ENCODE measurements at places on chromosomes 5 and 9. TPM values are rescaled to one million over a fixed set of nuclear protein-coding genes. Genes with fewer than 3 reads are reported as not detected.

- no peaks in the 10 kb centered on the region for H3K36me3 ChIP-seq
- no peak overlapping the region for H3K27ac ChIP-seq
- DNase-seq: no peak
- H3K4me3 ChIP-seq: no peak overlapping the region
- H3K4me1 ChIP-seq: no peaks in the 10 kb centered on the region
Measured at GRCh38 chr5:120982351-120982750, 518.3 kb downstream of the PRR16 start.

- no peak overlapping the region for H3K27ac ChIP-seq
- no peaks in the 10 kb centered on the region for H3K27me3 ChIP-seq
- no peak overlapping the region for H3K4me3 ChIP-seq
- H3K4me1 ChIP-seq: no peaks in the 10 kb centered on the region
Measured at GRCh38 chr5:180436275-180436674, 57.9 kb upstream of the CNOT6 start.

GRCh38 chr5:157857816-157858526 lies 974 bp downstream of the CLINT1 start:
- peak; percentile 37 for DNase-seq
- H3K27me3 ChIP-seq: no peaks in the 10 kb centered on the region
- peak overlapping the region; percentile 95 for H3K4me3 ChIP-seq
- peaks cover 81% of the 10 kb centered on the region for H3K4me1 ChIP-seq

The AGXT2 gene
- total RNA-seq: not detected

DNA sequence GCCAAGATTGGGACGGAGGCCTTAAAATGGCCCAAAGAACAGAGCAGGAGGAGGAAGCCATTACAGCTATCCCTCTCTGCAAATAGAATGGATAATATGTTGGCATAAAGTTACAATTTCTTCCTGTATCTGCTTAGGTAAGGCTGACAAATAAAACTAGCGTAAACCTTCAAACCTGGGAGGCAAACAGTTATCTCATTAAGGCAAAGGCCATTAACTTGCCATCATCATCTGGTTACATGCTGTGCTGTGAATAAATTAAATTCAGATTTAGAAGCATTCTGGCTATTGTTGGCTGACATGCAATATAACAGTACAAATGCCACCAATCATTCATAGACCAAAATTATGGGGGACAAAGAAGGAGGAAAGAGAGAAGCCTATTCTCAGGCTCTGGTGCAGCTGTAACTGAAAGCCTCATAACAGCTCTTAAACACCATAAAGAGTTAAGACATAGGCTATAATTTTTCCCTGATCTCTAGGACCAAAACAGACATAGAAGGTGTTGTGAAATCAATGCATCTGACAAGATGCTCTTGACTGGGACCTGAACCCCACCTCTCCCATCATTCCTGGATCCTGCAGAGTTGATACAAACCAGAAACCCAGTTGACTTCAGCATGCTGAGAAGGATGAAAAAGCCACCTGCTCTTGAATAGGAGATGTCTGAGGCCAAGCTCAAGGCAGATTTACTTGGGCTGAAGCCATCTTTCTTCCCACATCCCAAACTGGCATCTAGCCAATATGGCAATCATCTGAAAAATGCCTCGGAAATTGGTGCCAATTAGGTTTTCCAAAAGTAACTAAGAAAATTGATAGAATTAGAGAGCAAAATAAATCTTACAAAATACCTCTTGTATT lies 62.5 kb downstream of the PLCXD3 start:
- H3K27me3 ChIP-seq: no peaks in the 10 kb centered on the region
- no peaks in the 10 kb centered on the region for H3K36me3 ChIP-seq
- no peaks in the 10 kb centered on the region for H3K4me1 ChIP-seq
- no peak overlapping the region for H3K4me3 ChIP-seq
- no peak for DNase-seq
- no peak overlapping the region for H3K27ac ChIP-seq

The GAPT gene
- not detected for total RNA-seq

- peaks cover 2% of the 10 kb centered on the region for H3K36me3 ChIP-seq
- H3K4me1 ChIP-seq: peaks cover 72% of the 10 kb centered on the region
- DNase-seq: peak; percentile 88
- peak overlapping the region; percentile 80 for H3K4me3 ChIP-seq
- no peaks in the 10 kb centered on the region for H3K27me3 ChIP-seq
Measured at GRCh38 chr9:92954049-92954861, 6.9 kb downstream of the FGD3 start.

GRCh38 chr5:178993955-178994579 lies 1.1 kb downstream of the GRM6 start:
- no peaks in the 10 kb centered on the region for H3K4me1 ChIP-seq
- peaks cover 41% of the 10 kb centered on the region for H3K27me3 ChIP-seq
- DNase-seq: no peak
- H3K27ac ChIP-seq: no peak overlapping the region
- H3K36me3 ChIP-seq: peaks cover 2% of the 10 kb centered on the region
- H3K4me3 ChIP-seq: no peak overlapping the region

GRCh38 chr5:1027631-1028441 lies 19.2 kb downstream of the NKD2 start:
- DNase-seq: no peak
- H3K4me1 ChIP-seq: no peaks in the 10 kb centered on the region

DNA sequence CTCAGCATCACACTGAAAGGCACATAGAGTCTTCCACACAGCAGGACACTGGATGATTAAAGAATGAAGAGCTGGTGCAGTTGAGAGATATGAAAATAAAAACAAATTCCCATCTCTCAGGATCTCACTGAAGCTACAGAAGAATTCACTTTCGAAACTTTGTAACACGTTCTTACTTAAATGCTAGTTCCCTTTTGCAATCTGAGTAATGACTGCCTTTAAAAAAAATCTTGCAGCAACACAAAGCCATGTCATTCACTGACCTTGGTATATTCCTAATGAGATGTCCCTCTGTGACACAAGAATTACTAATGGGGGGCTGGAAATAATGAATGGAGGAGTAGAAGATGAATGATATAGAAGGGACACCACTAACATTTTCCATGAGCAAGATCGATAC lies 201.8 kb downstream of the GLIS3 start:
- H3K4me3 ChIP-seq: no peak overlapping the region
- no peak overlapping the region for H3K27ac ChIP-seq
- H3K27me3 ChIP-seq: peaks cover 9% of the 10 kb centered on the region
- H3K4me1 ChIP-seq: peaks cover 13% of the 10 kb centered on the region
- no peak for DNase-seq

GRCh38 chr5:15774632-15775031 lies 274.7 kb downstream of the FBXL7 start:
- H3K27me3 ChIP-seq: no peaks in the 10 kb centered on the region
- no peaks in the 10 kb centered on the region for H3K36me3 ChIP-seq
- no peak overlapping the region for H3K4me3 ChIP-seq
- no peak overlapping the region for H3K27ac ChIP-seq

- H3K27me3 ChIP-seq: peaks cover 13% of the 10 kb centered on the region
- no peaks in the 10 kb centered on the region for H3K36me3 ChIP-seq
- H3K27ac ChIP-seq: no peak overlapping the region
- H3K4me1 ChIP-seq: no peaks in the 10 kb centered on the region
Measured at GRCh38 chr9:109252291-109252690, 68.6 kb downstream of the EPB41L4B start.

The MED7 gene
- 16.7 TPM for total RNA-seq

The DNAJC21 gene
- total RNA-seq: 77.3 TPM

DNA sequence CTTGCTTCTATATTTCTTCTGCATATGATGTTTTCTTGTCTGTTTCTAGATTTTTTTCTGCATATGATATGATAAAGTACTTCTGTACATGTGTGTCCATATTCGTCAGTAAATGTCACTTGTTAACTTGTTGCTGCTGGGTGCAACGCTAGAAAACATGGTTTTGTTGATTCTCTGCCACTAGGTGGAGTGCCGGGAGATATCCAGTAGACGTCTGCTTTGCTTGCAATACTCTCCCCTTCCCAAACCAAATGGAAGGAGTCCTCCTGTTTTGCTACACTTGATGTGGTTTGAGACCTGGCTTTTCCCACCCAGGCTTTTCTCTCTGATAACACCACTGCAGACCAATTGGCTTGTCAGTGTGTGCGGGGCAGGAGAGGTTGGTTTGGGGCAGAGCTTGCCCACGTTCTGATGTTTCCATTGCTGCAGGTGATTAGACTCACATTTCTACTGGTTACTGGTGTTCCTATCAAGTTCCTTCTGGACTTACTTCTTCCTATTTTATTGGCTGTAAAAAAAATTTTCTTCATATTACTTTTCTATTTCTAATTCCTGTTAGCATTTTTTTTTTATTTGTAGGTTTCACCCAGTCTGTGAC lies 900.0 kb upstream of the CDH10 start:
- H3K27ac ChIP-seq: no peak overlapping the region
- H3K27me3 ChIP-seq: no peaks in the 10 kb centered on the region
- DNase-seq: peak; percentile 2
- H3K4me1 ChIP-seq: no peaks in the 10 kb centered on the region

DNA sequence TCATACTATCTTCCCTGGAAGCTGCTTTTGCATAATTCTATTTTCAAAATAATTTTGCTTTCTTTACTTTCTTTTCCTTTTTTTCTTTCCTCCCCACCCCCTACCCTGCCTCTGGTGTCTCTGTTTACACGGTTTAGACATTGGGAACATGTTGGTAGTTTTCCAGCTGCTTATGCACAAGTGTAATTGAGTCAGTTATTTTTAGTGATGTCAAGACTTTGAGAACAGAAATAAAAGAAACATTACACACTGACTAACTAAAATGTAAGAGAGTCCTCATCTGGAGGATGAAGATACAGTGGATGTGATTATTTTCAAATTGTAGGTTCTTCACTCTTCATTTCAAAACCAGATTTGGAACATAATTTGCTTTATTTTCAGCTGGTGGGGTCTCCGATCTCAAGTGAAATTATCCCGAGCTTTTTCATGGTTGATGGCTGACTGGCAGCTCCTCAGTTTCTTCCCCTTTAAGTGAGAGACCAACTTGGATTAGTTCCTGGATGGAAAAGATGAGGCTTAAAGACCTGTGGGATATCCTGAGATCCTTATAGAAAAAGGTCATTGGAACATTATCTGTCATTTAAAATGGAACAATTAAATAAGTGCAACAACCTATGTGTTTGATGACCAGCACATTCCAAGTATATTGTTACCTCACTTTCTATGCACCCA lies 154.4 kb upstream of the ZNF462 start:
- DNase-seq: no peak
- no peaks in the 10 kb centered on the region for H3K4me1 ChIP-seq
- no peaks in the 10 kb centered on the region for H3K36me3 ChIP-seq
- H3K27ac ChIP-seq: no peak overlapping the region
- no peak overlapping the region for H3K4me3 ChIP-seq
- no peaks in the 10 kb centered on the region for H3K27me3 ChIP-seq

DNA sequence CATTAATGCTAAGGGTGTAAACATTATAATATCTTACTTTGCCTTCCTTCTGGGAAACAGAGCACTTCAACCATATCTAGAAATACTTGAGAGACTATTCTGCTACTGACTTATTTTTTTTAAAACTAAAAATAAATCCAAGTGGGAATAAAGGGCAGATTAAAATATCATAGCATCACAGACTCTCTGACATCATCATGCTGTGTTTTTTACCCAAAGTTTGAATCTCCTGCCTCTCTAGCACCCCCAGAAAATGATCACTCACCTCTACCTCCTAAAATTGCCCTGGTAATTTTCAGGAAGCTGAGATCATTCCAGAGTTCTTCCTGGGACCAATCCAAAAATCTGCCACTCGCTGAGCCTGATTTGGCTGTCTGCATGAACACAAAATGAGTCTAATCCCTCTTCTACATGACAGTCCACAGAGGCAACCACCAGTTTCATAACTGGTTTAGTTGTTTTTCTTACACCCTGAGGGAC lies 813.8 kb upstream of the DMAC1 start:
- no peak overlapping the region for H3K27ac ChIP-seq
- H3K4me1 ChIP-seq: no peaks in the 10 kb centered on the region
- H3K36me3 ChIP-seq: no peaks in the 10 kb centered on the region
- no peak overlapping the region for H3K4me3 ChIP-seq
- H3K27me3 ChIP-seq: no peaks in the 10 kb centered on the region

DNA sequence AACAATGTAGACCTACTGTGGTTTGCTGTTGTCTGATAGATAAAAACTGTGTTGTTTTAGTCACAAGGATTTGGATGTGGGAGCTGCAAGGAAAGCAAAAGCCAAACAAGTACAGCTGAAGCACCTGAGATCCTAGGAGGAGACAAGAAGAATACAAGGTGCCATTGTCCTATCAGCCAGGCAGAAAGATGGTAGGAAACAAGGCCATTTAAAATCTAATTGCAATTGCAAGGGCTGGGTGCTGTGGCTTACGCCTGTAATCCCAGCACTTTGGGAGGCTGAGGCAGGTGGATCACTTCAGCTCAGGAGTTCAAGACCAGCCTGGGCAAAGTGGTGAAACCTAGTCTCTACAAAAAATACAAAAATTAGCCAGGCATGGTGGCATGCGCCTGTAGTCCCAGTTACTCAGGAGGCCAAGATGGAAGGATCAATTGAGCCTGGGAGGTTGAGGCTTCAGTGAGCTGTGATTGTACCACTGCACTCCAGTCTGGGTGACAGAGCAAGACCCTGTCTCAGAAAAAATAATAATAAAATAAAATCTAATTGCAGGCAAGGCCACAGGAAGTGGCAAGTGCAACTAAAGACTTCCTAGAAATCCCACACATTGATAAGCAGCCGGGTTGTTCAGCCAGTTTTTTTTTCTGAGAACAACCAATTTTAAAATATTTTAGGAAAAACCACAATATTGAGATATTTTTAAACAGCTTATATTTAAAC lies 22.6 kb downstream of the DOCK8 start:
- no peak overlapping the region for H3K27ac ChIP-seq
- H3K4me3 ChIP-seq: no peak overlapping the region
- no peak for DNase-seq
- H3K4me1 ChIP-seq: peaks cover 21% of the 10 kb centered on the region
- peaks cover 8% of the 10 kb centered on the region for H3K36me3 ChIP-seq
- H3K27me3 ChIP-seq: no peaks in the 10 kb centered on the region

GRCh38 chr5:111603446-111603827 lies 91.1 kb upstream of the STARD4 start:
- no peak overlapping the region for H3K27ac ChIP-seq
- no peak overlapping the region for H3K4me3 ChIP-seq
- no peaks in the 10 kb centered on the region for H3K4me1 ChIP-seq
- no peaks in the 10 kb centered on the region for H3K36me3 ChIP-seq
- peaks cover 5% of the 10 kb centered on the region for H3K27me3 ChIP-seq

- H3K36me3 ChIP-seq: no peaks in the 10 kb centered on the region
- no peaks in the 10 kb centered on the region for H3K4me1 ChIP-seq
- no peak overlapping the region for H3K4me3 ChIP-seq
- H3K27ac ChIP-seq: no peak overlapping the region
- DNase-seq: no peak
Measured at GRCh38 chr5:23419115-23419514, 88.3 kb upstream of the PRDM9 start.

DNA sequence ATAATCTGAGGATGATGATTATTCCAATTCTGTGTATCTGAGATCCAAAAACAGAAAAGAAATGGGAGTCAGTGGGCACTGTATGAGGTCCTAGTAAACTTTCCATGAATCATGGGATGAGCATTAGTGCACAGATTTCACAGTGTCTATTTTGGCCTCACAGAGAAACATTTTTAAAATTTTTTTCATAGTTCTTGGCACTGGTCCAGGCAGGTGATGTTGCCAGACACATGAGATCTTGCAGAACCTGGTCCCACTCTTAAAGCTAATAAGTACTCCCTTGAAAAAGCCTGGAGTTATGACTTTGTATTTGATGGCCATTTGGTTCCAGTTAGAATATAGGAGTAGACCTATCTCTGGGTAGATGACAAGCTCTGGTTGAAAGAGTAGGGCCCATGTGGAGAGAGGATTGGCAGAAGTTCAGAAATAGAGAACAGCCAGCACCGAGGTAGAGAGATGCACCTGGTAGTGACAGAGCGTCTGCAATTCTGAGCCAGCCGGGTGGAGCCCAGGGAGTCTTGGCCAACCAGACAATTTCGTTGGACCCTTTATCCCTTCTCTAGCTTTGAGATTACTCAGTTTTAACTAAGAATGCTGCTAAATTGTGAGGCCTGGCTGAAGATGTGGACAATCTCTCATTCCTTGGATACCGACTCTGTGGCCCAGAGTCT lies 6.3 kb upstream of the TNFSF15 start:
- H3K4me3 ChIP-seq: no peak overlapping the region
- H3K4me1 ChIP-seq: peaks cover 29% of the 10 kb centered on the region
- H3K36me3 ChIP-seq: peaks cover 3% of the 10 kb centered on the region
- H3K27ac ChIP-seq: no peak overlapping the region
